Progenitor cell of endocrine pancreas (in vitro differentiated cells): ENCODE measurements at places on chromosomes 13 and 19. TPM values are rescaled to one million over a fixed set of nuclear protein-coding genes. Genes with fewer than 3 reads are reported as not detected.

DNA sequence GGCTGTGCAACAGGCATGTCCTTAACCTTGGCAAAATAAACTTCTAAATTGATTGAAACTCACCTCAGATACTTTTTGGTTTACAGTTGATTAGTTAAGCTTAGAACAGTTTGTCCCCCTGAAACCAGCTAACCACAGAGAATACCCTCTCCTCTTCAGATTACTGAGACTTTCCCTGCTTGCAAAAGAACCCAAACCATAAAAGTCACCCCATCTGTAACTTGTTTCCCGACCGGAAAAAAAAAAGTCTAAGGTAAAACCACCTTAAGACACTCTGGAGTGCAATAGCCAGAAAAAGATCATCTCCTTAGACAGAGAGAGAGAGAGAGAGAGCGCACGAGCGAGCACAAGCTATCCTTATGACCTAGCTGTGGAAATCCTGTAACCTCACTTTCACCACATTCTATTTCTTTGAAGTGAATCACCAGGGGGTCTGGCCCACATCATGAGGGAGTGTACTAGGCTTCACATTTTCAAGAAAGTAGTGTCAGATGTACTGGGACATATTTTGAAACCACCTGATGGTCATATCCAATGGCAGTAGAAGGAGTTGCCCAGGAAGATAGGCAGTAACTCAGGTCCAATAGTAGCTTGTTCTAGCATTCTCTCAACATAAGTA lies 11.1 kb upstream of the GTF2F2 start:
- DNase-seq = no peak

The SPACA4 gene
- not detected in 2 replicates for total RNA-seq

DNA sequence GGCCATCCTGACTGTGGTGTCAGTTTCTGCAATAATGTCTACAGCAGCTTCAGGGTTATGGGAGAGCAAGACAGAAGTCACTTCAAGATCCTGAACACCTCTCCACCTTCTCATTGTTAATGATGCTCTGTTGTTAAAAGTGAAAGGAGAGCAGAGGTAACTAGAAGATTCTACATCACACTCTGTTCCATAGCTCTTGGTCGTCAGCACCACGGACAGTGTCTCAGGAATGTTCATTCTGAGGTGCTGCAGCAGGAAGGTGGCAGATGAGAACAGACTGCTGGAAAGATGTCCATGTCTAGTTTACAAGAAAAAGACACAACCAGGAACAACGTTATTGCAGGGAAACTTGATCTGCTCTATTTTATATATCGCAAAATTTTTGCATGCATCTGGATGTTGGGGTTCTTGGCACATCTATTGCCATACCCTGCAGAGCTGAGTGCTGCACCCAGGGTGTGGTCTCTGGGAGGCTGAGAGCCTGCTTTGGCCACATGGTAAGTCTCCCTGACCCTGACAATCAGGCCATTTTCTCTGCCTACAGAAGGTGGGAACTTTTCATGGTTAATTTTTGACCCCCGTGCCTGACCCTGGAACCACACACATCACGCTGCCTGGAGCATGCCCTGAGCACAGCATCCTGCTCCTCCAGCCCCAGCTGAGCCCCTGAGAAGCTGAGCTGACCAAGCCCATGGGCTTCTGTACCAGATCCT lies 12.7 kb downstream of the CEACAM21 start:
- DNase-seq = no peak

- no peak for DNase-seq
Observed at GRCh38 chr19:46952874-46953273, 66.8 kb upstream of the NPAS1 start.

- peak; percentile 88 for DNase-seq
Observed at GRCh38 chr19:10543420-10544241, at the start of gene ATG4D. TSS of gene ATG4D (plus strand) at chr19:10543904. CDS start at chr19:10544091, 187 bp downstream.
